ENCODE measurements at places on chromosomes 2 and 18.

DNA sequence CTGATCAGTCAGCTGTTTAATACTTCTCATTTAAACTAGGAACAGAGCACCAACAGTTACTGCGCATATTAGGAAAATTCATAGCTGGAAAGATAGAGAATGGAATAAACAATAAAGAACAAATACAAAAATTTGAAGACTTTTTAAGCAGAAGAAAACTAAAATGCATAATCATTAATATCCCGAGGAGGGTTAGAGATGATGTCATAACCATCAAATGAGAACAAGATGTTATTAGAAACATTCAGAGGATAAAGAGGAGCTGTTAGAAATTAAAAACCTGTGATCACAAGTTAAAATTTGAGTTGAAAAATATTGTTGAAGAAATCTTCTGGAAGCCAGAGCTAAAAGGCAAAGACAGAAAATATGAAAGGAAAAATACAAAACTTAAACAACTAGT, 54.0 kb upstream of the ALKAL2 start:
- DNase-seq = no peak

DNA sequence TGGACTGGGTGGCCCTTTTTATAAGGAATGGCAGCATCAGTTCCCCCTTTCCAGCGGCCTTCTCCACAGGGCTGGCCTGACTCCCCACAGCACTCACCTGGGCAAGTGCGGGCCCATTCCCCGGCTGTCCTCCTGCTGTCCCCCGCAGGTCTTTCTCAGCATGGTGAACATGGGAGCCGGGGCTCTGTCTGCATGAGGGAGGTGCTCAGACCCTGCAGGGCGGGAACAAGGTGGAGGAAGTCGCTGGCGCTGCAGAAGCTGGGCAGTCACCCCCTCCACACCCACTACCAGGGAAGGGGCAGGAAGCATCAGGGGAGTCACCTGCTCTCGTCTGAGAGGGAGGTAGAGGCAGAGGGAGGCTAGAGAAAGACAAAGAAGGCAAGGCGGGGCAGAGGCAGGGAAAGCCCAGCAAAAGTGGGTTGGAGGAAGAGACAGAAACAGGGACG, 12.2 kb downstream of the HES6 start:
- DNase-seq = no peak

GRCh38 chr18:39841482-39842365, 2113.3 kb upstream of the PIK3C3 start:
- no peak for DNase-seq

DNA sequence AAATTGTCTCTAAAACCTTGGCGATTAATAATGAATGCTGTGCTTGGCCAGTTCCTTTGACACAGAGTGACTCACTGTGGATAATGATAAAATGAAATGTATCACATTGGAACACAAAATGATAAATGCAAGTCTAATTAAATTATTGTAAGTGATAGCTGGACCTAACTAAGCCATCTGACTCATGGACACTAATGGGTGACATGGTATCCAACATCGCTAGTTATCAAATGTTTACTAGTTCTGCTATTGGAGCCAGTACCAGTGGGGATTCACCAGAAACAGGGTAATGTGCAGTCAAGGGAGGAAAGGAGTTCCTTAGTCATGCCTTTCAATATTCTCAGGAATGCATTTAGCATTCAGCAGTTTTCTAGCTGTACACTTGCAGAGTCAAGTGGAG, 736.3 kb upstream of the ACVR2A start:
- no peak for DNase-seq

DNA sequence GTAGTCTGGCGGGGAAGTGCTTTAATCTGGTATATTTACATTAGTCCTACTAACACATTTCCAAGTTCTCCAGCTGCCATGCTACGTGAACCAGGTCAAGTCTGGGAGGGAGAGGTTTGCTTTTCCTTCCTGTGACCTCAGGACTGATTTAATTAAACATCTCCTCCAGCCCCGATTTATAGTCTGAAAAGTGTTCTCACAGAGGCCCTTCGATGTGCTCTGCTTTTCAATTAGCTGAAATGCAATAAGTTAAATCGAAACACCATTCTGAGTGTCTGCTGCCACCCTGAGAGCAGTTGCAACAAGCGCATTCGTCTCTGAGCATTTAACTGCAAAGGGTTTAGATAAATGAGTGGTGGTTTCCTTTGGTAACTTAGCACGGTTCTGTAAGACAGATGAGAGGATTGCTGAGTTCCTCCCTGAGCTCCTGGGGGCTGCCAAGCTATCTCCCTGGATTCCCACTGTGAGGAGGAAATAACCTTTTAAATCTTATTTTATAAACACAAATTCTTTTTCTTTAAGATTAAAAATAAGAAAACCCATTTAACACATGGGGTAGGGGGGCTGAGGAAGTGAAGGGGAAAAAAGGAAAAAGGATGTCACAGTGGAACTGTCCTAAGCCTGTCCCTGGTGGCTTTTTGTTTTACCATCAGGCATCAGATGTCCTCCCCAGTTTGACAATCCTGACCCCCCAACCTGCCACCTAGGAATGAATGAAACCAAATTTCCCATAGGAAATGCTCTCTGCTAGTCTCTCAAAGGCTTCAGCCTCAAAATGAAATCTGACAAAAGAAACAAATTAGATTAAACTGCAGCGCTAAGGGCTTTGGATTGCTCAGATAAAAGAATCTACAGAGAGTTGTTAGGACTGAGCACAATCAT, 56.5 kb upstream of the CREB1 start:
- peak; percentile 44 for DNase-seq

- DNase-seq = no peak
Measured at GRCh38 chr2:189594305-189594704, 13.7 kb upstream of the SLC40A1 start.

DNA sequence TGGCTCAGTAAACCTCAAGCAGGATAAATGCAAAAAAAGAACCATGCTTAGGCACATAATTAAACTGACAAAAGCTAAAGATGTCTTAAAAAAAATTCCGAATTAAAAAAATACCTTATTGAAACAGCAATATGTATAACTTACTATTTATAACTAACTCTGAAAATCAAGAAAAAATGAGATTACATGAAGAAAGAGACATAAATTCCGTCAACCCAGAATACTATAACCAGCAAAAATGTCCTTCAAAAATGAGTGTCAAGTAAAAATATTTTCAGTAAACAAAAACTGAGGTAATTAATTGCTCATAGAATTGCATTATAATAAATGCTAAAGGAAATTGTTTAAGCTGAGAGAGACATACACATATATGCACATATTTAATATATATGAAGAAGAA, 474.5 kb upstream of the SYT4 start:
- DNase-seq = no peak

GRCh38 chr2:193679847-193680246, 1485.1 kb upstream of the TMEFF2 start:
- no peak for DNase-seq

- DNase-seq = no peak
Measured at GRCh38 chr2:929925-930324, 20.7 kb upstream of the SNTG2 start.

DNA sequence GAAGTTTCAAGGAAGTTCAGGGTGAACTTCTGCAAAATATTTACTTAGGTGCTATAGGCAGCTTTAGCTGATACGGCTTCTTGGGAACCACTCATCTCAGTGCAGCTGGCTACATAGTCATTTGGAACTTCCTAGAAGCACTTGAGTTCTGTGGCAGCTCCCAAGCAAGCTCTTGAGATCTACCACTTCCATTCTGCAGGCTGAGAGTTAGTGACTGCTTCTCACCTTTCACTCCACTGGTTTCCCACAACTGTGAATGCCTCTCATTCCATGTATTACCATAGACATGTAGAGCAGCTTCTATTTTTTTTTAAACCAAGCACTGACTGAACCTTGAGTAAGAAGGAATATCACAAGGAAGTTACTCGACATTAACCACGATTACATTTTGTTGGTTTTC, 994.1 kb upstream of the ACVR2A start:
- no peak for DNase-seq

- peak; percentile 12 for DNase-seq
Measured at GRCh38 chr18:48230467-48231113, 178.6 kb downstream of the ZBTB7C start.

GRCh38 chr2:10382354-10383061, 65.6 kb downstream of the ODC1 start:
- peak; percentile 61 for DNase-seq

DNA sequence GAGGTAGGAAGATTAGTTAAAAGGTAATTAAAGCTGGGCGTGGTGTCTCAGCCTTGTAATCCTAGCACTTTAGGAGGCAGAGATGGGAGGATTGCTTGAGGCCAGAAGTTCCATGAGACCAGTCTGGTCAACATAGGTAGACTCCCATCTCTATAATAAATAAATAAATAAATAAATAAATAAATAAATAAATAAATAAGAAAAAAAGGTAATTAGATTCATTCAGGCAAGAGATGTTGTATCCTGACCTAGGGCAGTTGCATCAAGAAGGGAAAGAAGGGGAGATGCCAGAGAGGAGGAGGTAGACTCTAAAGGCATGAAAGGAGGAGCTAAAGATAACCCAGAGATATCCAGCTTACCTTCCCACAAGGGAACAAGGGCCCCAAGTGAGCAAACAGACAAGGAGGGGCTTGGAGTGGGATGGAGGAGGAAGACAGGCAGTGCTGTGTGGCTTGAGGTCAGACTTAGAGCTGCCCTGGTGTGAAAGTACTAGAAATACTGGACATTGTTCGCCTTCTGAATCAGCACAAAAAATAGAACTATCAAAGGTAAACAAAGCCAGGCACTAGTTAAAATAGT, 7.4 kb upstream of the RAB1A start:
- no peak for DNase-seq

GRCh38 chr2:74199871-74200305, 1.5 kb downstream of the MTHFD2 start:
- no peak for DNase-seq

- no peak for DNase-seq
Measured at GRCh38 chr2:210623506-210623905, 67.1 kb downstream of the CPS1 start.

- DNase-seq = no peak
Measured at GRCh38 chr2:101418460-101419095, 31.3 kb upstream of the CREG2 start.

DNA sequence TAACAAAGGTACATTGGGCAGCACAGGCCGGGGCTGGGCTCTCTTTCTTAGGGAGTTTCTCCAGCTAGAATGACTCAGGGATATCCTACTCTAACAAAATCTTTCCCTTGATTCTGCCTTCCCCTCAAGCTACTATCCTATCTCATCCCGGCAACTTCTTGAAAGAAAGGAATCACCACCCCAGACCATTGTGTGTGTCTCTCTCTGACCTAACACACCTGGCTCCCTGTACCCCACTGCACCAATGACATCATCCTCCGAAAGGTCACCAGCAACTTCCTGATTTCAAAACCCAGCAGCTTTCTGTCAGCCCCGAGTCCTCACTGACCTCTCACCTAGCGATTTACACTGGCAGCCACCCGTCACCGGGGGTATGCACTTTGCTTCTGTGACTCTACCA, 72.1 kb upstream of the MAP4K4 start:
- DNase-seq = no peak

GRCh38 chr2:224309176-224309575, 92.7 kb downstream of the FAM124B start:
- no peak for DNase-seq

GRCh38 chr2:215880970-215881369, 132.4 kb downstream of the MREG start:
- no peak for DNase-seq

- DNase-seq = no peak
Measured at GRCh38 chr2:85240055-85240454, 87.7 kb downstream of the TGOLN2 start.

GRCh38 chr2:191202209-191202721, 42.9 kb upstream of the MYO1B start:
- no peak for DNase-seq

- no peak for DNase-seq
Measured at GRCh38 chr2:236114959-236115358, 53.2 kb downstream of the GBX2 start.

- no peak for DNase-seq
Measured at GRCh38 chr18:65623676-65624075, 127.1 kb upstream of the CDH7 start.

DNA sequence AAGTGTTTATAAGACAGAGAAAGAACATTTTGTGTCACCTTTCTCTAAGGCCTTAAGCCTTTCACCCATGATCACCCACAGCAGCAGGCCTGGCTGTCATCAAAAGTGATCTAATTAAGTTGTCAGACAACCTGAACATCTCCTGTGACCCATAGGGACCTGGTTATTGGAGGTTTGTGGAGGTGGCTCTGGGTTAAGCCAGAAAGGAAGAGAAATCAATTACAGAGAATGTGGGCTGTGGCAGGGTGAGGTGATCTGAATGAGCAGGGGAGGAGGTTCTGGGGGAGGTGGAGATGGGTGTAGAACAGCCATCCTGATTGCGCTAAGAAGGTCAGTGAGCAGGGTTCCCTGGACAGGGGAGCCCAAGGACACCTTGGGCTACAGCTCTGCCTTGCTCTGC, 170.8 kb downstream of the FSHR start:
- no peak for DNase-seq

- no peak for DNase-seq
Measured at GRCh38 chr2:40558761-40559160, 106.9 kb upstream of the SLC8A1 start.

- DNase-seq = no peak
Measured at GRCh38 chr2:128472789-128473174, 154.1 kb upstream of the HS6ST1 start.

- no peak for DNase-seq
Measured at GRCh38 chr2:205849136-205849535, 166.8 kb downstream of the NRP2 start.

- DNase-seq = no peak
Measured at GRCh38 chr2:218831378-218831990, at the start of gene PRKAG3. PRKAG3 (minus strand) TSS chr2:218831803.

DNA sequence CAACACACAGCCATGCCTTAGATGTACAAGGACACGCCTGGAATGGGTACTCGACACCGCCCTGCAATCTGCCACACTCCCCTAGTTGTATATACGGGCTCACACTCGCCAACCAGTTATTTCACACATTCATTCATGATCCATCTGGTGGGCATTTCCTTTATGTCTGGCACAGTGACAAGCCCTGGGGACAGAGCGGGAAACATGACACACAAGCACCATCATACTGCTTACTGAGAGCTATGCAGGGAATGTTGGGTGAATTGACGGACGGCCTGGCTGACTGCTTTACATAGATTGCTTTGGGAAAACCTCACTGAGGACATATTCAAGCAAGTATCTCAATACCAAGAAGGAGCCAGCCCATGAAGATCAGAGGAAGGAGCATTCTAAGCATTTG, 448.0 kb upstream of the SPRED2 start:
- DNase-seq = no peak
